HS-5 (cell line): ENCODE measurements at places on chromosomes 7 and 10.

DNA sequence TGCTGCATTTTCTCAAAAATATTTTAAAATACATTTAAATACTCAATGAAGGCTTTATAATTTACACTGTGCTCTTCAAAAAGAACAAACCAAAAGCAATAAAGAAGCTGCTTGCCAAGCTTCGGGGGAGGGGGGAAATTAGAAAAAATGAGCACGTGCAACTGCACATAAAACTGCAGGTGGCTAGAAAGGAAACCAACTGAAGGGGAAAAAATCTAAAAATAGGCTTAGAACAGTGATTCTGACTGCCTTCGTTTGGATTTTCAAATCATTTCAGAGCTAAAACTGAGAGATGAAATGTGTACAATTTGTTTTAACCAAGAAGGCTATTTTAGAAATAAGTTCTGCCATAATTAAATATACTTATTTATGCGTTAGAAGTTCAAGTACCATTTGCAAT, 61.4 kb downstream of the ABI1 start:
- no peak for DNase-seq

GRCh38 chr7:25215694-25216335, 12.5 kb downstream of the NPVF start:
- no peak for DNase-seq

- DNase-seq: no peak
These were observed 431.7 kb downstream of the AUTS2 start for GRCh38 chr7:70029993-70030392.

- DNase-seq: no peak
These were observed 22.3 kb downstream of the AHCYL2 start for GRCh38 chr7:129247087-129247486.

- DNase-seq: no peak
These were observed 111.3 kb upstream of the ASAH2 start for GRCh38 chr10:50362547-50363125.

- no peak for DNase-seq
These were observed 15.8 kb upstream of the CPA1 start for GRCh38 chr7:130364451-130364850.

- DNase-seq: no peak
These were observed 2.3 kb downstream of the IGF2BP3 start for GRCh38 chr7:23467806-23468525.

GRCh38 chr7:74467876-74468275, 14.2 kb downstream of the GTF2IRD1 start:
- no peak for DNase-seq

- DNase-seq: no peak
These were observed 309.9 kb upstream of the IGFBP3 start for GRCh38 chr7:46230990-46231305.

DNA sequence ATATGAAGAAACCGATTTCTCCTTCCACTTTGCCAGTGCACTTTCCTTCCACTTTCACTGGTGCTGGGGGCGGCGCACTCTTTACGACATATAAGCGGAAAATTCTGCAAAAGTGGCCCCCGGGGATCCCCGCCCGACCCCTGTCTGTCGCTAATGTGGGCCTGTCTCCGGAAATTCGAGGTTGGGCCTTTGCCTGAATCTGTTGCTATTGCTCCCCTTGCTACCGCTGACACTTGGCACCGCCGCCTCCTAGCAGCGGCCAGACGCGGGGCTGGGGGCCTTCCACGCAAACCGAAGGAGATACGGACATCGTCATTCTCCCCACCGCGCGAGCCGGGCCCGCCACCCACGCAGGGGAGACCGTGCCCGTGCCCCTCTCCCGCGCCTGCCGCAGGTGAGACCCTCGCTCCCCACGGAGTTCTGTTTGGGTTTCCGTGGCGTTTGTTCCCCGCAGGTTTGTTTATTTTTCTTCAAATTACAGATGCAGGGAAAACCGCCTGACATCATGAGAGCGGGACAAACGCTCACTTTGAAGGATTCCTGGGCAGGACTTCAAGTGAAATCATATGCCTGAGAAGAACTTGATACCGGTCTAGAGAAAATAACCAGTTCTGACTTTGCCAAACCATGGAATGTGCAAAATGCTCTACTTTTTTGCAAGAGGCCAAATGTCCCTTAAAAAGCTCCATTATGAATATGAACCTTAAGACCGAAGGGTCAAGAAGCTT, 5.0 kb downstream of the TWIST1 start:
- DNase-seq: no peak

GRCh38 chr7:112202816-112203215, 3.4 kb downstream of the DOCK4 start:
- no peak for DNase-seq

GRCh38 chr7:36965625-36966024, 241.3 kb upstream of the AOAH start:
- no peak for DNase-seq

DNA sequence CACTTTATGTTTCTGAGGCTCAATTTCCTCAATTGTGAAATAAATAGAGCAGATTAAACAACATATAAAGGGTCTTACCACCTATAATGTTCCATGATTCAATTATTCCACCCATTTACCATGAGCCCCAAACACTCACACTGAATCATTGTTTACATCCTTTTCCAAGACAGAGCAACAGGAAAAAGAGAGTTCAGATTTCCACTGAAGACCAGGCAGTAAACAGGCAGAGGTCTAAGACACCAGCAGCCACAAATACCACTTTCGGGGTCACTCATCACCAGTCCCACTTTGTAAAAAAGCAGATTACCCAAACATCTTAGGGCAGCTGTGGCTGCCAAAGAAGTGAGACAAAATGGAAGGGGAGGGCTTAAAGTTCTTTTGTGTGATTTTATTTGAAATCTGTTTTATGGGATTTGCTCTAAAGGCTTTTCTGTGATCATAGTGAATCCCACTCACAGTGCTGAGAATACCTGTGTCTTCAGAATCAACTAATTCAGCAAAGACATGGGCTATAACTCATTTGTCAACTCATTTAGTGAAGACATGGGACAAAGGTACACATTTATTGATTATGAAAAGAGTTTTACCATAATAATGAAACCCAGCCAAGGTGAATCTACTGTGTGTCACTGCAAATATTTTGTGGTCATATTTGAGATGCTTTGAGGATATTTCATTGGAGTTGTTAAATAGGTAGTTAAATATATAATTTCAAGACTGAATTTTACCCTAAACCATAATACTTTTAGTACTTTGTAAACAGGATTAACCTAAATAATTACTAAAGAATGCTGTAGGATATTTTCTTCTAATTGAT, 24.8 kb upstream of the DLD start:
- DNase-seq: no peak

GRCh38 chr7:75722373-75722772, 16.4 kb downstream of the HIP1 start:
- DNase-seq: no peak

DNA sequence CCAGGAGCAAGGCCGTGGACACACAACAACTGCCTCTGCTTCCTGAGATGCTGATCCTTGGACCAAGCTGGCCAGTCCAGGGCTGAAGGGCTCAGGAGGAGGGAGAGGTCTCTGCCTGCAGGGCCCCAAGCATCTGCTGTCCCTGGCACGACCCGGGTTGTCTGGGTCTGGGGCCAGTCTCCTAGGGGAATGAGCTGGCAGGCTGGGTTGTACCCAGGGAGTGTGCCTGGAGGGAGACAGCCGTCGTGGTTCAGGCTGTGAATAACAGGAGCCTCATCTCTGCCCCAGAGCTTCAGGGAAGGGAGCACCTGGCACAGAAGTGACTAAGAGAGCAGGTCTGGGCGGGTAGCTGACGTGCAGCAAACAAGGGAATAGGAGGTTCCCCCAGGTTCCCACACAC, 17.9 kb upstream of the SERPINE1 start:
- DNase-seq: no peak

GRCh38 chr7:150412016-150412415, 32.9 kb downstream of the ZNF775 start:
- no peak for DNase-seq

- no peak for DNase-seq
These were observed 32.9 kb upstream of the WDR11 start for GRCh38 chr10:120818301-120818700.

DNA sequence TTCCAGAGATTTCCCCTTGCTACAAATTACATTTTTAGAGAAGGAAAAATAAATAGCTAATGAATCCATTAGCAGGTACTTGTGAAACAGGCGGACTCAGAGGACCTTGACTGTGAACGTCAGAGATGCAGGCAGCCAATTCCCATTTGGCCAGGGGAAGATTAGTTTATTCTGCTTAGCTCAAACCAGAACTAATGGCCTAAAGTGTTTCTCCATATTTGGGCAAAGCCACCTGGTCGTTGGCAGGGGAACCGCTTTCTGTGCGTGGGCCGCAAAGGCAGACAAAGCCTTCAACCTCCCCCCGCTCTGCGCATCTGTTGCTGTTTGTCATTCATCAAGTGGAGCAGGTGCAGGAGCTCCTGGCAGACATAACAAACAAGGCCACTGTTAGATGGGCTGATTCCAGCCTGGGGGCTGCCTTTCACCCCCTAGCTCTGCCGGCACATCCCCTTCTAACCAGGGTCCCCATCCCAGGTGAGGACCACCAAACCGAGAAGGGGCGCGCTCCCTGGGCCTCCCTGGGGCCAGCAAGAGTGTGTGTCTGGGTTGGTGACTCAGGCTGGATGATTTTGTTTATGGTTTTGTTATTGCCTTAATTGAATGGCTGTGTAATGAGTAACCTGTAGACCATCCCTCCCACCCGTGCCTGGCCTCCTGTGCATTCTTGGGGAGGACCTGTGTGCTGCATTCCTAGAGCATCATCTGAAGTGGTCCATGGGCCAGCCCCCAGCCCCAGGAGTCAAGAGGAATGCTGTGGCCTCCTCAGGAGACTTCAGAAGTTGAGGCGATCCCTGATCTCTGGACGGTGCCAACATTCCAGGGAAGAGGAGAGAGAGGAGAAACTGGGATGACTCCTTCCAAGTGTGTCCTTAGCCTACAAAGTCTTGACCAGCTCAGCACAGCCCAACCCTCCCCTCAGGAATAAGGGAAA, 14.5 kb upstream of the CPA1 start:
- DNase-seq: peak; percentile 68

DNA sequence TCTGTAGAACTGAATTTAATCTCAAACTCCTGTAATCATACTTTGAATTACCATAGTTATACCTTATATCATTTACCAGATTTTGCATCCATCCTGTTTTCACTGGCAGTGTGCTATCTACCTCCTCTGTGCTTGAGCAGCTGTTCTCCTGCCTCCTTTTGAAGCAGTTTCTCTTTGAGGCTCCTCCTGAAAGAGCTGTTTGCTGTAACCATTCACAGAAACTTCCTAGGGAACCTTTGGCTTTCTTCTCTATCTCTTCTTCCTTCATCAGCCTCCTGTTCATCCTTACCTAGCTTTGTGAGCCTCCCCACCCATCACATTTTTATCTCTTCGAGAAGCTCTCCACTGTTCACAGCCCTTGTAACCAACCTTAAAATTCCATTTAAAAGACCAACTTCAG, 108.2 kb downstream of the AASS start:
- DNase-seq: no peak

- DNase-seq: no peak
These were observed 8.3 kb downstream of the ALKBH4 start for GRCh38 chr7:102456327-102456726.

DNA sequence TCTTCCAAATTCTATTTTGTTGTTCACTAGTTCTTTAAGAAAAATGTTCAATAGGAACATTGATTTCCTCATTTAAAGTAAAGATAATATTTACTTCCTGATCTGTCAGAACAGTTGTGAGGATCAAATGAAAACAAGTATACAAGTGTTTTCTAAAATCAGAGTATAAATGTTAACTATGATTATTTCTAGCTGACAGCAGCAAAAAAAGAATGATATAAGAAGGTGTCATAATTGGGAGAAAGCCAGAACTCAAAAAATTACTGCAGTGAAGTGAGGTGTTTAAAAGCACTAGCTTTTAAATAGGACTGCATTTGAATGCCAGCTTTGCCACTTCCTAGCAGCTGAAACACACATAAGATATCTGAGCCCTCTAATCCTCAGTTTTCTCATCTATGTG, 283.3 kb downstream of the RNLS start:
- DNase-seq: no peak

- peak; percentile 84 for DNase-seq
These were observed 875 bp upstream of the DDIT4 start for GRCh38 chr10:72272689-72273409.

DNA sequence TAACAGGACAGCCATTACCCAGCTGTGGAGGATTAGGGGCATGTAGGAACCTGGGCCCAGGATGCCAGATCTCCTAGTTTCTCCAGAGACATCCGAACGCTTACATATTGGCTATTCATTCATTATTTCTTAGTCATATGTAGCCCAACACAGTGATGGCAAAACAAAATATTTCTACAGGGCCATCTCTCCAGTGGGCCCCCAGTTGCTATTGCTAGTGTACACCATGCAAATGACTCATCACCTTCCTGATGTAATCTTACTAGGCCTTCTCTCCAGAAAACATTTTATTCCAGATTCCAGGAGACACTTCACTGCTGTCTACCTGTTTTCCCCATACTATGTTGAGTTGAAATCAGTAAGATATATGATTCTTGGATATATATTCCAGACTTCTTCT, 201.7 kb downstream of the PLXDC2 start:
- no peak for DNase-seq

DNA sequence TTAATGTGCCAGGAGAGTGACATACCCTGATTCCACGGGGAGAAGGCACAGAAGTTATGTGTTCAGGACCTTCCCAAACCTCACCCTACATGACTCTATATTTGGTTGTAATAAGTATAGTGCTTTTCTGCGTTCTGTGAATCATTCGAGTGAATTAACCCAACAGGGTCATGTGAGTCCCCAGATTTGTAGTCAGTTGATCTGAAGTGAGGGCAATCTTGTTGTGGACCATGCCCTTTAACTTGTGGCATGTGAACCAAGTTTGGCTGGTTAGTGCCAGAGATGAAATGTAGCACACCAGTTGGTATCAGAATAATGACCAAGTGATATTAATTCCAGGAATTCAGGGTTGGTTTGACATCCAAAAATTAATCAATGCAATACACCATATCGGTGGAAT, 70.2 kb downstream of the NHLRC2 start:
- no peak for DNase-seq

GRCh38 chr10:69853064-69853463, 51.4 kb downstream of the COL13A1 start:
- DNase-seq: no peak

GRCh38 chr7:22949944-22950343, 64.0 kb downstream of the HYCC1 start:
- no peak for DNase-seq

DNA sequence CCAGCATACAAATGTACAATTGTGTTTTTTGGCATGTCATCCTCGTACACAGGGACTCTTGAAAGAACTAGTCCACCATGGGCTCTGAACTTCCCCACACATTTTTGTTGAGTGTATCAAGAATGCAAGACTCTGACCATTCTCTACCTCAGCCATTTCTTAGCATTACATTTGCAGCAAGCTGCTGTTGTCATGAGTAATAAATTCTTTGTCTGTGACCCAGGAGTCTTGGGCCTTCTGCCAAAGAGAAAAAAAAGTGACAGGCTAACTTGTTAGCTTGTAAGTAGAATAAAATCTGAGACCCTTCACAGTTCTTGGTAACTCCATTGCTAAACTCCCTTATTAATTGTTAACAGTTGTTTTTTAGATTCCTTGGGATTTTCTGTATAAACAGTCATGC, 542.3 kb upstream of the MBL2 start:
- DNase-seq: peak; percentile 98

GRCh38 chr10:46557319-46558121, 1.1 kb upstream of the GPRIN2 start:
- no peak for DNase-seq

GRCh38 chr7:12210179-12211053, 678 bp upstream of the TMEM106B start:
- peak; percentile 35 for DNase-seq
